GM23248 (cell line): ENCODE measurements at places on chromosomes 5 and 9.

GRCh38 chr5:172846249-172846648 is 12.2 kb downstream of the ERGIC1 start:
- no peak for DNase-seq

DNA sequence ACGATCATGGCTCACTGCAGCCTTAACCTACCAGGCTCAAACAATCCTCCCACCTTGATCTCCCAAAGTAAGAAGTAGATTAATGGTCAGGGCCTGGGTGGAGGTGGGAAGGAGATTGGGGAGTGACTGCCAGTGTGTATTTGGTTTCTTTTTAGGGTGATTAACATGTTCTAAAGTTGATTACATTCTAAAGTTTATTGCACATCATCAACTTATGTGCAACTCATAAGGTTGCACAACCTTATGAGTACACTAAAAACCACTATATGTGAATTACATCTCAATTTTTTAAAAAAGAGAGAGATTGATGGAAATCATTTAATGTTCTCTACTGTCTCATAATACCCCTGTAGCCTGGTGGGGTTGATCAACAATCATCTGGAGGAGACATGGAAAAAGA is 218.1 kb downstream of the AOPEP start:
- DNase-seq: peak; percentile 64

DNA sequence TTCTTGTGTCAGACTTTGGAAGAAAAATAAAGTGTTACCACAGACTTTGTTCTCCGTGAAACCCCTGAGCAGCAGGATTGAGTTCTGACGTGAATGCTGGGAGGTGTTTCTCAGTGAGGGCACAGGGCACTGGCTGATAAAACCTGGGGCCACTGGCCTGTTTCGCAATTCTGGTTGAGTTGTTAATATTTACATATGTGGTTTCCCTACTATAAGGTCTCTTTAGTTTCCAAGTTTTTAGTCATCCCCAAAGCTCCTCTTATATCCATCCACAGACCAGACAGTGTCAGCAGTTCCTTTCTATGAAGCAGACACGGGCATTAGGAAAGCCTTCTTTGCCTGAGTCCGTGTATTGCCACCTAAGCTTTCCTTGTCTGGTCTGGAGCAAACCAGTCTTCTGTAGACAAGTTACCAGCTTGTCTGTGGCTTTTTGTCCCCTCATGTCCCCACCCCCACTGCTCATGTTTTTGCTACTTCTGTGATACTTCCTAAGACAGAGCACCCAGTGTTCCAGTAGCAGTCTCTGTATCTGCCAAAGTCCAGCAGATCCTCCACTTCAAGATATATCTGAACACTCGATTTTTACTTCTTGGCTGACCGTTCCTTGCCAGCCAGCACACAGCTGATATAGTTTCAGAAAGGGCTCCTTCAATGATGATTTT is 42.0 kb downstream of the ACO1 start:
- peak; percentile 54 for DNase-seq

DNA sequence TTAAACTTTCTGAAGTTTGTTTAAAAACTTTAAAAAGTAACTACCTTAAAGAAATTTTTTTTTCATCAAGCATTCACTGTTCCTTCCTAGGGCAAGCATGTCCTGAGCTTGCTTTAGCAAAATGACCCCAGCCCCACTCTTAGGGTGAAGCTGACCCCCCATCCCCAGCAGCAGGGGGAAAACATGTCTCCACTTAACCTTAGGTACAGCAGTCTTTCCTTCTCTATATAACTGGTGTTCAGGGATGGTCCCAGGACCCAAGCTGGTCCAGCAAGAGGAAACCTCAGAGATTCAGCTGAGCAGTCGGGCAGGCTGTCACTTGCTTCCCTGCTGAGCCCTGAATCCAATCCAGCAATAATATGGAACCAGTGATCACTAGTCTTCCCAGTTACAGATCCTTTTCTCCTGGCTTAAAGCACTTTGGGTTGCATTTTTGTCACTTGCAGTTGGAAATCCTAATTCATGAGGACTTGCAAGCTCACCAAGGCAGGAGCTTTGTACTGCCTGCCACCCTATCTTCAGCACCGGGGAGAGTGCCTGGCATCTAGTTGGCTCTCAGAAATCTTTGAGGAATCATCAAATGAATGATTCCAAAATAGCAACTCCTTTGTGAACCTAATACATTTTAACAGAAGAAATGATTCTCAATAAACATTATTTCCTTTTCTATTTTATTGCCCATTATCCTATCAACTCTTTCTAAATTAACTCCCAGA is 91.2 kb downstream of the FSTL4 start:
- no peak for DNase-seq

GRCh38 chr9:101480386-101480785 is 44.8 kb upstream of the ALDOB start:
- DNase-seq: no peak

DNA sequence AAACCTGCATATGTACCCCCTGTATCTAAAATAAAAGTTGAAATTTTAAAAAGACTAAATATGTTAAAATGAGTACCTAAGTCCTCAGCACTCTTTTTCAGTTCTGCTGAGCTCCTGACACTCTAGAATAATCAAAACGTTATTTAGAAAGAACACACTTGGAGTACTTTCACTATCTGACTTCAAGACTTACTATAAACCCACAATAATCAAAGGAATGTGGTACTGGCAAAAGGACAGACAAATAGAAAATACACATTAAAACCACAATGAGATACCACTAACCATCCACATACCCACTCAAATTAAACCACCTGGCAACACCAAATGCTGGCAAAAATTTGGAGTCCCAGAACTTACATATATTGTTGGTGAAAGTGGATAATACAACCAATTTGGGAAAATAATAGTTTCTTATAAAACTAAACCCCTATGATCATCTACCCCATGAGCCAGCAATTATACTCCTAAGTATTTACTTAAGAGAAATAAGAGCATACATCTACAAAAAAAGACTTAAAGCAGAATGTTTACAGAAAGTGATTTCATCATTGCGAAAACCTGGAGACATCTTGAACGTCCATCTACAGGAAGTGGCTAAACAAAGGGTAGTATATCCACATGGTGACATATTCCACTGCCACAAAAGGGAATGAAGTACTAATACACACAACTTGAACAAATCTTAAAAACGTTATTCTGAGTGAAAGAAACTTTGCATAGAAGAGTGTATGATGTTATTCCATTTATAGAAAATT is 12.8 kb upstream of the PRSS3 start:
- peak; percentile 39 for DNase-seq

DNA sequence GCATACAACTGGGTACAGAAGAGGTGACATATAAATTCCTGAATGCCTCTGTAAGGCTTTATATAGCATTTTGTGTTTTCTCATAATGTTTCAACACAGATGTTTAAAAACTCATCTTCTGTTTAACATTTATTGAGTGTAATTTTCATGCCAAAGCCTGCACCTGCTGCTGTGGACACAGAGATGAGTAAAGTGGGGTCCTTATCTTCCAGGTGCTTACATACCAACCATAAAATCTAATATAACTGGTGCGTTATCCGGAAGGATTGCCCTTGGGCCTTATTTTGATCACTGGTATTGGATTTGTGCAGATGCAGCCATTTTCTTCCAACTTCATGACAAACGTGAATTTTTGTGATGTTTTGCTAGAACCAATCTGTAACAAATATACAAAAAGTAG is 222.3 kb downstream of the DMRT2 start:
- DNase-seq: no peak
